ENCODE measurements at places on chromosomes 1 and 21.

DNA sequence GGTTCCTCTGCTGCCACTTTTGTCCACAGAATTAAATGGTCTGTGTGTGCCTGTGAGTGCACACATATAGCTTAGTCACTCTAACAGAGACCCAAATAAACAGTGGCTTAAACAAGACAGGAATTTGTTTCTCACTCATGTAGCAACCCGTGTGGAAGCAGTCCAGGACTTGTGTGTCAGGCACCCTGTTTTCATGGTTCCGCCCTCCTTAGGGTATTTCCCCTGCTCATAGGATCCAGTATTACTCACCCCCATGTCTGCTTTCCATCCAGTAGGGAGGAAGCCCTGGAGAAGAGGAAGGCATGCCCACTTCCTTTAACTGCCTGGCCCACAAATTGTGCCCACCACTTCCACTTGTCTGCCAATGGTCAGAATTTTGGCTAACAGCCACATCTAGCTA lies 41.3 kb upstream of the TACSTD2 start:
- no peak for DNase-seq

GRCh38 chr1:159743651-159744410 lies 29.4 kb upstream of the CRP start:
- no peak for DNase-seq

DNA sequence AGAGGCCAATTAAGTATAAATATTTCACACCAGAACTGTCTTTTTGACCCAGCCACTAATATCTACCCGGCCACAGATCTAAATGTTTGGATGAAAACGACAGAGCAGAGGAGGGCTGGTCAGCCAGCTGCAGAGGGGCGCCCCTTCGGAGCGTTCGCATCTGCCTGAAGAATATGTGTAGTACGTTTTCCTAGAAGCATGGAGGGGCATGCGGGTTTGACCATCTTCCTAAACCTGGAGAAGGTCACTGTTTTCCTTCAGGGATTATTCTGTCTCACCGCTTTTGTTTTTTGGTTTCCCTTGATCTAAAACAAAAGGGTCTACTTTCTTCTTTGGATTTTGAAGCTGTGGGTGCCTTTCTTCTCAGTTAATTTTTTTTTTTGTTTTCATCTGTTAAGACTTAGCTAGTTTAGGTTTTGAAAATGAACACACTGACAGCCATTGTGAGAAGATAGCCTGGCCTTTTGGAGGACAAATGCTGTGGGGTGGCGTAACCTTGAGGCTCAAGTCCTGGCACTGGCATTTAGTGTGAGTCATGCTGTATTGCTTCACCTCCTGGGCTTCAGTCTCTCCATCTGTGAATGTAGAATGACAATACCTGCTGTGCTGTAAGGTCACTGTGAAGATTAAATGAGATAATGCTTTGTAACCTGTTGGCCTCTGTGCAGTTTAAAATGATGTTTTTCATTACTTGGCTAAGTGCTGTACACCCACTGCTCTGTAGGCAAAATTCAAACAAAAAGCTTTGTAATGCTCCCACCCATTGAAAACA lies 74.1 kb upstream of the IRF2BP2 start:
- DNase-seq: no peak

DNA sequence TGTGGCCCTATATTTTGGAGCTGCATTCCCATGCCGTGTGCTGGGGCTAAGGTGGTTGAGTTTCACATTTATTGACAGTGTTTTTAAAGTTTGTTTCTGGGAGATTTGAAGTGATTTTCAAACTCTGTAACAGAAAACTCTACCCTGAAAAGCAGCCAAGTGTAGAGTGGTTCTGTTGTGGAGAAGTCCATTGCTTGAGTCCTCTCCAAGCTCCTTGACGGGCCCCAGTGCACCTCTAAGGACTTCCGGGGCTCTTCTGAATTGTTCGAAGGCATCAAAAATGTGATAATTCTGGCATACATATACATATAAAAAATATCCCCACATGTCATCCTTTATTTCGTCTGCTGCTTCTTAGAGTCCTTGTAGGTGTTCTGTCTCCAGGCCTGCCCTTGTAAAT lies 5.0 kb downstream of the MYOCOS start:
- DNase-seq: no peak

DNA sequence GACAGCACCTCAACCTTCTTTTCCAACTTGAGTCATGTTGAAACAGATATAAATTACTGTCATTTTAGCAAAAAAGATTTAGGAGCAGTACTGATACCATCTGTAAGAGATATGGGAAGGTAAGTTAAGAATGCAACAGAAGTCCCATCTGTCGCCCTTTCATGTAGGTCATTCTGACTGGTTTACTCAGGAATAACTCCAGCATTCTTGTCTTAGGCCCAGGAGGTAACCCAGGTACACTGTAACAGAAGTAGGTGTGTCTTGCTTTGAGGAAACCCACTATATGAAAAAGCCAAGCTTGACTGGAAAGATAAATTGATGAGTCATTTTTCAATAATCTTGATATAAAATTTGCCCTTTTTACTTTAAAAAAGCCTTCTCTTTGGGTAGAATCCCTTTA lies 35.4 kb downstream of the PGM1 start:
- no peak for DNase-seq

DNA sequence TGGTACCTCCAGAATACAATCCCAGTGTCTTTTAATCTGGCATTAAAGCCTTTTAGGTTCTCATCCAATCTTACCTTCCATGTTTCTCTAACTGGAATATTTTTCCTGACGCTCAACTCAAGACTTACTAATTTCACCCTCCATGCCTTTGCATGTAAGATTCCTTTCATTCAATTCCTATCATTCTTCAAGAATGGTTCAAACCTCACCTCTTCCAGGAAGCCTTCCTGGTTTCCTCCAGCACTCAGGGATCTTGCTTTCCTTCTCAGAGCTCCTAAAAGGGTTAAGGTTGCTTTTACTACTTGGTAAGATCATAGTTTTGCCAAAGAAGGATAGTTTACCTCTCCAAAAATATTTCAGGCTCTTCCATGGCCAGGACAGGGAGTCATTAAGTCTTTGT lies 91.2 kb upstream of the CACNA1E start:
- DNase-seq: no peak

DNA sequence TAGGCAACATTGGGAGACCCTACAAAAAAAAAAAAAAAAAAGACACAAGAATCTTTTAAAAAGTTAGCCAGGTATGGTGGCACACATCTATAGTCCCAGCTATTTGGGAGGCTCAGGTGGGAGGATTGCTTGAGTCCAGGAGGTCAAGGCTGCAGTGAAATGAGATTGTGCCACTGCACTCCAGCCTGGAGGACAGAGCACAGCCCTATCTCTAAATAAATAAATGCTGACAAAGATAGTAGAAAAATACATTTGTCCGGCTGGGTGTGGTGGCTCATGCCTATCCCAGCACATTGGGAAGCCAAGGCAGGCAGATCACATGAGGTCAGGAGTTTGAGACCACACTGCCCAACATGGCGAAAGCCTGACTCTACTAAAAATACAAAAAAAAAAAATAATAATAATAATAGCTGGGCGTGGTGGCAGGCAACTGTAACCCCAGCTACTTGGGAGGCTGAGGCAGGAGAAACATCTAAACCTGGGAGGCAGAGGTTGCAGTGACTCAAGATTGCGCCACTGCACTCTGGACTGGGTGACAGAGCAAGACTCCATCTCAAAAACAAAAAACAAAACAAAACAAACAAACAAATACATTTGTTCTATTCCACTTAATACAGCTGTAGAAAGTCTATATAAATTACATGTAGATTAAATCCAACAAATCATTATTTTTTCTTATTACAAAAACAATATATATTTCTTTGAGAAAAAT lies 48.5 kb downstream of the PHACTR4 start:
- no peak for DNase-seq

DNA sequence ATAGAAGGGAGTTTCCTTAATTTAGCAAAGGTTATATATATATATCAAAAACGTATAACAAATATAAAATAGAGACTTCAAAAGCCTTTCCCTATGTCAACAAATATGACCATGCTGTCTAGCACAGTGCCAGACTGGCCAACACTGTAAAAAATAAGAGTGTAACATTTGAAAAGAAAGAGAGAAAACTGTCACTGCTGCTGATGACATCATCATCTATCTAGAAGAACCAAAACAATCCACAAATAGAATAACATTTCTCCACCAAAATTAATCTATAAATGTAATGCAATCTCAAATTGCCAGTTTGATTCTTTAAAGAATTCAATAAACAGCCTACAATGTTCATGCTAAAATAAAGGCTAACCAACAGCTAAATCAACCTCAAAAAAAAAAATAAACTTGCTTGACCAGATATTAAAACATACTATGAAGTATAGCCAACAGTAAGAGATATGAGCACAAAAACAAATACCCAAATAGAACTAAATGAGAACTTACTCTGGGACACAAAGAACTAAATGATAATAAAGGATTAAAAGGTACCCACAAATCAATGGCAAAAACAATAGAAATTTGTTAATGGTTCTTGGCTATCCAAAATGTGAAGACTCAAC lies 50.2 kb downstream of the ENAH start:
- DNase-seq: no peak

- DNase-seq: no peak
These were observed 411.8 kb upstream of the DAB1 start for GRCh38 chr1:57835620-57836019.

GRCh38 chr1:91278754-91279153 lies 125.9 kb downstream of the HFM1 start:
- DNase-seq: no peak

GRCh38 chr1:171426645-171427044 lies 58.7 kb upstream of the PRRC2C start:
- DNase-seq: no peak

DNA sequence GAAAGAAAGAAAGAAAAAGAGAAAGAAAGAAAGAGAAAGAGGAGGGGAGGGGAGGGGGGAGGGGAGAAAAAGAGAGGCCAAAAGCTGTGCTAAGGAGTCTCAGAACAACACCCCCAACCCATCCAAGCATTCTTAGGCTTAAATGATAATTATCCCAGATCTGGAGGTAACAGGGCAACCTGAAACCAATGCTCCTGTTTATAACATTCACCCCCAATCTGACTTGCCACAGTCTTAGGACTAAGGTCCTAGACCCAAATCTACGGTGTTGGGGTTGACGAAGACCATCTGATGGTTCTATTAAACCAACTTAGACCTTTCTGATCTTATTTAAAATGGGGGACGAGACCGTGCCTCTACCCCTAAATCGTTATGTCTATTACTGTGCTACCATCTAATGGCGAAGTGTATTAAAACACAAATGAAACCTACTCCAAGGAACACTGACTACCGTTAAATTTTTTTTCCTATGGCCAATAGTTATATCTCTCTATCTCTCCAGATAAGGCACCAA lies 119.3 kb upstream of the CDC42BPA start:
- no peak for DNase-seq

GRCh38 chr1:223820515-223820858 lies 25.3 kb downstream of the TP53BP2 start:
- no peak for DNase-seq

DNA sequence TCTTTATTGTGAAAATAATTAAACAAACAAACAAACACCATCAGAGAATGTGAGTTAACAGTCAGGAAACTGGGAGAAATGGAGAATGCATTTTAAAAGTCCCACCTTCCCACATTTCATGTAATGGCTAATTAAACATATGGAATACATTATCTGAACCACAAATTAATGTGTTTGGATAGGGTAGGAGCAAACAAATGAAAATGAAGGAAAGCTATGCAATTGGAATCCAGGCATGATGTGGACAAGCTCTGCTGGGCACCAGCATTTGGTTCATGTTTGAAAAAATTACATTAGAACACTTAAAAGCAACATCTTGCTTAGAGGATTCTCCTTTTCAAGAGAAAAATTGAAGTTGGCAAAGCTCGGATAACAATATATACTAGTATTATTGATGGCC lies 628.1 kb downstream of the LMO4 start:
- no peak for DNase-seq

DNA sequence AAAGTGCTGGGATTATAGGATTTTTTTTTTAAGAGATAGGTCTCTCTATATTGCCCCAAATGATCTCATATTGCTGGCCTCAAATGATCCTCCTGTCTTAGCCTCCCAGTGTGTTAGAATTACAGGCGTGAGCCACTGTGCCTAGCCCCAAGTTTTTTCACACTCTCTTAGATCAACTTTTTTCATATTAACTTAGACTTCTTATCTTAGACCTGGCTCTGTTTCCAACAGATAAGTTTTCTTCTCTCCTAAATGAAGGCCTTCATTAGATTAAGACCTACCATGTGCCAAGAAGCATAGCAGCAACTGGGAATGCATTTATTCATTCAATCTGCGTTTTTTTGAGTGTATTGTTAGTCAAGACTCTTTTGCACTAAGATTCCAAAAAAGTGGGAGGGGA lies 20.2 kb upstream of the HTR1D start:
- DNase-seq: no peak

DNA sequence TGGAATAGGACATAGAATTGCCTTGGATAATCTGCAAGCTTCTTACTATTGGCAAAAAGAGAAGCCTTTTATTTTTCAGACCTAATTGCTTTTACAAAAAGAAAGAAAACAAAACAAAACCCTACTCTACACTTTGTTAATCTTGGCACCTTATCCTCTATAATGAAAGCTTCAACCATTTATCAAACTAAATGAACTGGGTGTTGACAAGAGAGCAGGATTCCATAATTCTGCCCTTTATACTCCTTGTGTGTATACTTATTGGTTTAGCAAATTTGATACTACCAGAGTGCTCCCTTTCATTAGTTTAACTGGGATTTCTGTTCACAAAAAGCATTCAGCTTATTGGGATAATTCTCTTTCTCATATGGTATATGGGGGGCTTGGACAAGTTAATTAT lies 3.0 kb upstream of the TMCC2 start:
- no peak for DNase-seq

DNA sequence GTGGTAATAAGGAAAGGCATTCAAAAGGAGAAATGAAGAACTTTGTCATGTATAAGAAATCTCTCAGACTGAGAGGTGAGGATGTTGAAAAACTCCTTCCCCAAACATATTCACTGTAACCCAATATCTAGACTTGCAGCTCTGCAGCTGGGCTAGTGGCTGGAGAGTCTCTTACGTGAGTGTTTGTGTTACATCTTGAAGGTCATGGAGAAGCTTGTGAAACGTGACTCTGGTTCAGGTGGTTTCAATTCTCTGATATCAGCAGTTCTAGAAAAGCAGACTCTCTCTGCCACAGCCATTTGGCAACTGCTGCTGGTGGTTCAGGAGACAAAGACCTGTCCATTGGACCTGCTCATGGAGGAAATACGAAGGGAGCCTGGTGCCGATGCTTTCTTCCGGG lies 55.0 kb upstream of the EPHA8 start:
- DNase-seq: no peak

- no peak for DNase-seq
These were observed 976.1 kb downstream of the LTN1 start for GRCh38 chr21:28016571-28016970.

GRCh38 chr1:22031214-22031962 lies 21.1 kb upstream of the CDC42 start:
- DNase-seq: no peak

GRCh38 chr1:248778906-248779305 lies 23.3 kb upstream of the LYPD8 start:
- no peak for DNase-seq

GRCh38 chr21:40021558-40022351 lies 154.5 kb downstream of the PCP4 start:
- no peak for DNase-seq

GRCh38 chr1:91687452-91687851 lies 186.8 kb downstream of the CDC7 start:
- no peak for DNase-seq

- DNase-seq: no peak
These were observed 43.1 kb upstream of the TNFSF18 start for GRCh38 chr1:173093691-173094445.
